ENCODE measurements at places on chromosomes 5 and 9.
A peak's percentile ranks its signal among the peaks of the same experiment; 100 is the strongest.

- no peak for DNase-seq
These were observed 5.2 kb upstream of the BARX1 start for GRCh38 chr9:93960221-93960970.

DNA sequence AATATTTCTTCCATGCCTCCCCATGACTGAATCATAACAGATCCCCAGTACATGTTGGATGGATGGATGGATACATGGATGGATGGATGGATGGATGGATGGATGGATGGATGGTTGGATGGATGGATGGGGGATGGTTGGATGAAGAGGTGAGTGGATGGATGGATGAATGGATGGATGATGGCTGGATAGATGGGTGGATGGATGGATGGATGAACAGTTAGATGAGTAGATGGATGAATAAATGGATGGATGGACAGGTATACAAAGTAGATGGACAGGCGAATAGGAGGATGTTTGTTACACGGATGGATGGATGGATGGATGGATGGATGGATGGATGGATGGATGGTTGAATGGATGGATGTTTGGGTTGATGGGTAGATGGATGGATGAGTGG, 120.0 kb upstream of the HAND1 start:
- DNase-seq = no peak

GRCh38 chr9:125189011-125189360, 617 bp downstream of the PPP6C start:
- peak; percentile 17 for DNase-seq

DNA sequence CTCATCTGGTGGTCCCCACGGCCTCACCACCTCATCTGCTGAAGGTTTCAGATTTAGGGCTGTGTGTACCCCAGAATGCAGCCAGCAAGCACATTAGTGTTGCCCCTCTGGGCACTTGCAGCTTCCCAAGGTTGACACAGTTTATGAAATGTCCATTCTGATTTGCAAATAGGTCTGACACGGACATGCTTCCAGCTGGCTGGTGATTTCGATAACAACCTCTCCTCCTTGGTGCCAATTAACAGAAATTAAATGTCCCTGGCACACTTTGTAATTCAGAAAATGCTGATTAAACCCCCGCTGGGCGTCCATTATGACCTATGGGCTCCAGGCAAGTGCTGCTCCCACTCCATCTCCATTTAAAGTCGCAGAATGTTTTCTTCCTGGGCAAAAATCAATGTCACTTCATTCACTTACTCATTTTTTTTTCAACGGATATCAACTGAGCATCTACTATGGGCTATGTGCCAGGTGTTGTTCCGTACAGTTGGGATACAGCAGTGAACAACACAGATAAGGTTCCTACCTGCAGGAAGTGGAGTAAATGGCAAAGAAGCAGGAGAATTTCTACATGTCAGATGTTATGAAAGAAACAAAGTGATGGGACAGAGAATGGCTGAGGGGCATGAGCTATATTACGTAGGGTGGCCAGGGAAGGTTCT, 32.0 kb downstream of the PLAC8L1 start:
- DNase-seq = no peak

GRCh38 chr5:140135127-140135526, 9.4 kb downstream of the IGIP start:
- DNase-seq = no peak

- peak; percentile 89 for DNase-seq
These were observed at the start of gene ADAMTS2 for GRCh38 chr5:179345433-179346321. Gene ADAMTS2, minus strand, starts transcription at chr5:179345461. Its CDS starts 133 bp downstream, at chr5:179345328.

- peak; percentile 14 for DNase-seq
These were observed 1.6 kb downstream of the ELL2 start for GRCh38 chr5:95959888-95960666.

DNA sequence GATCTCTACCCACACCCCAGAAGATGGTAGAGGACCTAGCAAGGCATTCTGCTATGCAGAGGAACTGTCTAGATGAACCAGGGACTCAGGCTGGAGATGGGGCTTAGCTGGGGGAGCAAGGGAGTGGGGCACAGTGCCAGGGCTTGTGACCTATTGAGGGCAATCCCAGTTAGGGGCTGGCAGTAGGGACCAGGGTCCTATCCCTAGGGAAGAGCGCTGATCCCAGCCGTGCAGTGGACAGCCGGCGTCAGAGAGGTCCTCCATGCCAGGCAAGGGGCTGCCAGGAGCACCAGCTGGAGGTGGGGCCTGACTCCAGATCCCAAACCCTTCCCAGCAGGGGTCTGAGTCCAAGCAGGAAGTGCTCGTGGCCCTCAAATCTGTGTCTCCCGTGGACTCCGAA, 52.7 kb upstream of the NEURL1B start:
- DNase-seq = no peak

GRCh38 chr9:15101095-15101494, 190.9 kb upstream of the FREM1 start:
- peak; percentile 80 for DNase-seq

- DNase-seq = no peak
These were observed 3.1 kb upstream of the UNC13B start for GRCh38 chr9:35158501-35159280.

GRCh38 chr9:129284607-129285291, 106.7 kb upstream of the IER5L start:
- DNase-seq = no peak

DNA sequence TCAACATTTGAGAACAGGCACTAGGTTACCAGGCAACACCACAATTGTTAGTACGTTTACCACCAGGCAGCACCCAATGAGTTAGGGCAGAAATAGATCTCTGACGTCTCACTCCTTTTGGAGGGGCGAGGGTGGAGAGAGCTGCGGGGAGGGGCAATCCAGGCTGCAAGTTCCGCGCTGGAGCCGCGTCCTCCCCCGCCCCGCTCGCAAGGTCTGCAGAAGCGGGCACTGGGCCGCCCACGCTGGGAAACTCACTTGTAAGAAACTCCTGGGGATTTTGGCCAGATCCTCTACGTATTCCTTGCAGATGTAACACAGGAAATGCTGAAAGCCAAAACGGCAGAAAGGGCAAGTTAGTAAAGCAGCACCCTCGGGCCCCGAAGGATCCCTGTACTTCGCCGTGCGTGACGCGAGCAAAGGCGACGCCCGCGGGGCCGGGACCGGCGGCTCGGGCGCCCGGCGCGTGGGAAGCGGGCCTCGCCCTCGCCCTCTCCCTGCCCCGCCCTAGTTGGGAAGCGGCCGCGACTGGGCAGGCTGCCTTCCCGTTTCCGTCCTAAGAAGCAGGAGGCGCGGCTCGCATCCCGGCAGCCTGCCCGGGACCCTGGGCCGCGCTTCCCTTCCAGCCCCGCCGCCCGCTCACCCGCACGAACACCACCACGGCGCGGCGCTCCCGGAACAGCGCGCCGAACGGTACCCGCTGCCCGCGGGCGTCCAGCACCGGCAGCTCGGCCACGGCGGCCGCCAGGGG, 493 bp downstream of the PRXL2C start:
- DNase-seq = peak; percentile 82

DNA sequence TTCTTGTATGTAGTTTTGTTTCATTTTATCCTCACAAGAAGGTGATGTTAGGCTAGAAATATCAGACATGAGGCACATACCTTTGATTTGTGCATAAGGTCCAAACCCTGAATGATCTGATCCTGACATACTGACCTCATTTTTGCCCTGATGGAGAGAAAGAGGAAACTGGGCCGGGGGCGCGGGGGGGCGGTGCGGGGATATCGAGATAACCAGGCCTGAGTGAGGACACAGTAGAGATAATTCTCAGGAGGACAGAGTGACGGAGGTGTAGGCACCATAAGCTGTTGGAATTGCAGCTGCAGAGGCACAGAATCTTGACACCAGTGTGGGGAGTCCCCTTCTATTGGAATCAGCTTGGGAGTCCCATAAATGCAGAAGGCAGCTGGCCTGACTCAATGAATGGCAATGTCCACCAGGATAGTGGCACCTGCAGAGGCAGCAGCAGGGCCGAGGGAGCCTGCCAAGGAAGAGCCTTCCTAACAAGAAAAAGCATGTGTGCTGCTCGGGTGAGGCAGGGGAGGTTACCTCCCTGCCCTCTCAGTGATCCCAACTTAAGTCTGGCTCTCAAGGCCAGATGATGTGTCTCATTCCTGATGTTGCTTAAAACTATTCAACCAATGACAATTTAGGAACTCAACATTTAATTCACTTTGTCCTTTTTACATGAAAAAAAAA, 234.3 kb upstream of the MSX2 start:
- no peak for DNase-seq

GRCh38 chr9:35285731-35286130, 123.9 kb downstream of the UNC13B start:
- no peak for DNase-seq

- DNase-seq = peak; percentile 88
These were observed 53.7 kb upstream of the PTPDC1 start for GRCh38 chr9:94030318-94031179.

GRCh38 chr9:105373723-105374122, 74.1 kb upstream of the FSD1L start:
- DNase-seq = no peak

- DNase-seq = no peak
These were observed 175.1 kb upstream of the MSX2 start for GRCh38 chr5:174549254-174549653.
